ENCODE measurements at places on chromosomes 6 and 20.

DNA sequence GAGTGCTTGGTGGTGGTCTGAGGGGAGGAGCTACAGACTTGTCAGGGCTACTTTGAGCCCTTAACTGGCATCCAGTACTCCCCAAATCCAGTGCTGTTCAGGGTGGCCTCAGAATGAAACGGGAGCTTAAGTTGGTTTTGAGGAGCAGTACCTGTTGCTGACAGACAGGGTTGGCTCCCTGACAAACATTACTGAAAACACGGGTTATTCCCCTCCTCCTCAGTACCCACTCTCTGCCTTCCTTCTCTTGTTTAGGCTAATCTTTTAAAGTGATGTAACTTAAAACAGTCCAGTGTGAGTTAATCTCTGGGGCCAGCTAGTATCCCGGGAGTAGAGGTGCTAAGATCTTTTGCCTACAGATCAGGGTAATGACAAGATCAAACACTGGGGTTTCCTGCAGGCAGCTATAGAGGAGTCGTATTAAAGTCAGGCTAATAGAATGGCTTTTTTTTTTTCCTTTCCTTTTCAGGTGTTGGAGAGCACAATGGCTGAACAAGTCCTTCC is 3.7 kb downstream of the TNFAIP3 start:
- DNase-seq: no peak

- DNase-seq: no peak
Measured at GRCh38 chr6:1388630-1389368, 577 bp upstream of the FOXF2 start.

GRCh38 chr6:137490006-137490905 is 3.9 kb downstream of the OLIG3 start:
- no peak for DNase-seq

GRCh38 chr6:83590416-83590815 is 78.1 kb downstream of the PRSS35 start:
- peak; percentile 84 for DNase-seq

GRCh38 chr6:107870381-107870780 is 46.3 kb upstream of the SCML4 start:
- DNase-seq: peak; percentile 56

DNA sequence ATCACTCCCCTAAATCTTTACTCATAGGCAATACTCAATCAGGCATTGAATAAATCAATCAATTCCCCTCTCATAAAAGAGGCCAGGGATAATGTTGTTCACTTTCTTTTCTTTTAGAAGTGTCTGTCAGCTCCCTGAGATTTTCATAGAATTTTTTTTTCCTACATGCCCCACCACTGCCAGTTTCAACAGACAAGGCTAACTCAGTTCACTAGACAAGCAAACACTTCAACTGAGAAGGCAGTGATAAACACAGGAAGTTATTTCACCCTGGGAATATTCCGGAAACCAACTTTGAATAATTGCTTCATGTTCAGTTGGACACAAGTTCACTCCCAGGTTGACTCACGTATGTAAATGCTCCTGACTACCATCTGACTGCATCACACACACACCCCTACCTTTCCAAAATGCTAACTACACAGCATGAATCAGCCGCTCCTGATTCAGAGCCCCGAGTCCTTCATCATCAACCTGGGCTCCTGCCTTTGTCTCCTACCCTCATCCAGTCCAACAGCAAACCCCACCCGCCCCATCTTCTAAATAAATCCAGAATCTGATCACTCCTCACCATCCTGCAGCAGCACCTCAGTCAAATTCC is 143.9 kb downstream of the BCAS1 start:
- peak; percentile 98 for DNase-seq

DNA sequence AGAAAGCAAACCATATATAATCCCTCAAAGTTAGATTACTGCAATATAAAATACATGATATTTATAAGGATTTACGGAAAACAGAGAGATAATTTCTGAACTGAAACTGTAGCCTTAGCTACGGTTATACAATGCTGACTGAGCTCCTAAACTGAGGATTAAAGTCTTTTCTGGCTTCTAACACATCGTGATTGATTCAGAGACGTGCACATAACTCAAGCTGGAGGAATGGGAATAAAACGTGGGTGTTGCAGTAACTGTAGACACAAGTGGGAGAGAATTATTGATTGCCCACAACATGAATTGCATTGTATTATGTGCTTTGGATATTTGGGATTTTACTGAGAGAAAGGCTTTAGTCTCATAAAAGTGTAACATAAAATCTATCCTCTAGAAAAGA is 418.0 kb upstream of the OPRM1 start:
- no peak for DNase-seq

- peak; percentile 7 for DNase-seq
Measured at GRCh38 chr6:72650081-72650745, 28.3 kb downstream of the KCNQ5 start.

DNA sequence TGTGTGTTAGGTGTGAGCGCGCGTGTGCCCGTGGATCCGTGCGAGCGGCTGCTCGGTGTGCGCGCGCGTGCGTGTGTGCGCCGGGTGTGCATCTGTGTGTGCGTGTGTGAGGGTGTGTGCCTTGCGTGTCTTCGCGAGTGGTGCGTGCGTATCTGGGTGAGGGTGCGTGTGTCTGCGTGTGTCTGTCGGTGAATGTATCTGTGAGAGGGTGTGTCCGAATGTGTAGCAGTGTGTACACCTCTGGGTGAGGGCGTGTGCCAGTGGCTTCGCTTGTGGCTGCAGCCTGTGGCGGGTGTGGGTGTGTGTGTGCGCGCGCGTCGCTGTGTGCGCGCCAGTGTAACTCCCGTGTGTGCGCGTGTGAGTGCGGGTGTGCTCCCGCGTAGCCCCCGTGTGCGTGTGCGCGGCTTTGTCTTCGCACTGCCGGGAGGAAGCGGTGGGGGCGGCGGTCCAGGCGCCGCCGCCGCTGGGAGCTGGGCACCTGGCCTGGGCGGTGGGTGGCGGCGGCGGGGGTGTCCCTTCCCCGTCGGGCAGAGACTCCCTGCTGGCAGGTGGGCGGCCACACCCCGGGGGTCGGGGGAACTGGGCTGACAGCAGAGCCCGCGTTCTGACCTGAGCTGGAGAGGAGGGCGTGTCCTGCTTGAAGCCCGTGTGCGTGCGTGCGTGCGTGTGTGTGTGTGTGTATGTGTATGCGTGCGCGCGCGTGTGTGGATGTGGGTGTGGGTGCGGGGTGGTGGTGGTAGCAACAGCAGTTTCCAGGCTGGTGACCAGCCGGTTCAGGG is 61.3 kb upstream of the EPB41L1 start:
- DNase-seq: no peak

- no peak for DNase-seq
Measured at GRCh38 chr20:3659492-3660261, 3.5 kb downstream of the GFRA4 start.

- DNase-seq: no peak
Measured at GRCh38 chr6:89200706-89201215, 16.4 kb downstream of the GABRR1 start.

- no peak for DNase-seq
Measured at GRCh38 chr20:1336699-1337367, 7.9 kb upstream of the SDCBP2 start.

GRCh38 chr20:50450493-50450826 is 59.7 kb upstream of the PTPN1 start:
- no peak for DNase-seq

DNA sequence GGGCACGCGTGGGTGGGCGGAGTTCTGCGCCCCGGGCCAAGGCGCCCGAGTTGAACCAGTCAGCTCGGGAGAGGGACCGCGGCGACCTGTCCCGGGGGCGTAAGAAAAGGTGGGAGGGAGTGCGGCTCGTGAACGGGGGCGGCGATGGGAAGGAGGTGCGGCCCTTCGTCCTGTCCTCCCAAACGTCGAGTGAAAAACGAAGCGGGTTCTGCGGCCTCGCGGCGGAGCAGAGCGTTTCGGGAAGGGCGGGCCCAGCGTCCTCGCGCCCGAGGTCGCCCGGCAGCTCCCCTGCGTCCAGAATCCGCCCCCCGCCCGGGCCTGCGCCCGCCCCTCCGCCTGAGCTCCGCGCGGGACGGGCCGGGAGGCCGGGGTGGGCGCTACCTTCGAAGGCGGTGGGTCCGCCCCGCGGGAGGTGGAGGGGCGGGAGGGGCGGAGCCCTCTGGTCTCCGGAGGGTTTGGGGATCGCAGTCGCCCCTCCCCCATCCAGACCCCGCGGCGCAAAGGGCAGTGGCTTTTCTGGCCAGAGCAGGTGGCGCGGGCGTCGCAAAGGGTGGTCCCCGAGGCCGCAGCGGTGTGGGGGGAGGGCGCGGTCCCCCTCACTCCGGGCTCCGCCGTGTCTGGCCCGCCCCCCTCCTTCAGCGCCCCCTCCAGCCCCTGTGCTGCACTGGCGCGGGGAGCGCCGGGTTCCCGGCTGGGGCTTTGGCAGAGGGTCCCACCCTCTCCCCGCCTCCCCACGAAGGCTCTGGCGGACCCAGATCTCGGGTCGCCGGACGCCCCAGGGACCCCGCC is 838 bp downstream of the STMN3 start:
- DNase-seq: no peak

DNA sequence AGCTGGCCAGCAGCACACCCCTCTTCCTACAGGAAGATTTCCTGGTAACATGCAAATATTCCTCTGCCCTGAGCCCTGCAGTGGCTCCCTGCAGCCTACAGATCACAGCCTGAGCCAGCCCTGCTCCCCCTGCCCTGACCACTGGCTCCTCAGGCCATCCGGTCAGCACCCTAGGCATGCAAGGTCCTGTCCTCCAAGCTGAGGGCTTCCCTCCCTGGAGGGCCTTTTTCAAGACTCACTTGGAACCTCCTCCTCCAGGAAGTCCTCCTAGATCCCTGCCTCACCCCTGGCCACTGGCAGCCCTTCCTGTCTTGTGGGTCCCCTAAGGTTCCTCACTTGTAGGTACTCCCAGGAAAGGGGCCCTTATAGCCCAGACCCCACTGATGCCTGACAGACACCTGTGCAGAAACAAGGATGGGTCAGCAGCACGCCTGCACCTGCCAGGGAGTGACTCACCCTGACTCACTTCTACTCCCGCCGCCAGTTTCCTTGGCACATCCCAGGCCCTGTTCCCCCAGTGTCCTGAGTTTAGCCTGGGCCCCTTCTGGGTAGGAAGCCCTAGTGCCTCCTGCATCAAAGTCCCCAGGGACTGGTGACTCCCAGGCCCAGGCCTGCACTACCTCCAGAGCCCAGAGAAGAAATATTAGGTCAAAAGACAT is 3.2 kb downstream of the SLC4A11 start:
- peak; percentile 59 for DNase-seq

- DNase-seq: peak; percentile 67
Measured at GRCh38 chr20:407953-408842, at the start of gene RBCK1. Gene RBCK1, plus strand, starts transcription at chr20:408299. Its CDS starts 459 bp downstream, at chr20:408758.

DNA sequence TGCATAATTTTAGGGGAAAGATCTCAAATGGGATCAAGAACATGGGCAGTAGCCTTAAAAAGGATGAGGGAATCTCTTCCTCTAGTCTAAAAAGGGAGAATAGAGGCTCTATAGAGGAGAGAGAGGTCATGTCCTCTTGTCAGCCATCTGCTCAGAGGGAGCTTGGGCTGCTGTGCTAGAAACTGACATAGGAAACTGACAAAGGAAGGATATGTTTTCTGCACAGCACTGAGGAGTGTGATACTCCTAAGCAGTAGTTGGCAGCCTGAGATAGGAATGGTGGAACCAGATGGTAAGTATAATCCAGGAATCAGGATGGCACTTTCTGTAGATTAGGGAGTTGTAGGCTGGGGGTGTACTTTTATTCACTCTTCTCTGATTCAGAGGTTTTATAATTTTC is 59.2 kb downstream of the PTPRA start:
- no peak for DNase-seq

- DNase-seq: peak; percentile 43
Measured at GRCh38 chr20:18984238-18985200, 170.9 kb downstream of the SCP2D1 start.

DNA sequence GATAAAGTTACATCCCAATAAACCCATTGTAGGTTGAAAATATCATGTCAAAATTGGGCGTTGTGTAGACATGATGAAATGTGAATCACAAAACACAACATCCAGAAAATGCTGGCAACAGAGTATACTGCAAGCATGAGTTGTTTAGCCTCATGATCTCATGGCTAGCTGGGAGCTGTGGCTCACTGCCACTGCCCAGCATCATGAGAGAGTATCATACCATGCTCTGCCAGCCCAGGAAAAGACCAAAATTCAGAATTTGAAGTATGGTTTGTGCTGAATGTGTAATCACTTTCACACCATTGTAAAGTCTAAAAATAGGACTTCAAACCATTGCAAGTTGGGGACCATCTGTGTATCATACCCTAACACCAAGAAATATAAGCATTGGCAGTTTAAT is 45.2 kb upstream of the SMAP1 start:
- DNase-seq: peak; percentile 15

- peak; percentile 65 for DNase-seq
Measured at GRCh38 chr20:17664025-17664633, 17.9 kb downstream of the RRBP1 start.

DNA sequence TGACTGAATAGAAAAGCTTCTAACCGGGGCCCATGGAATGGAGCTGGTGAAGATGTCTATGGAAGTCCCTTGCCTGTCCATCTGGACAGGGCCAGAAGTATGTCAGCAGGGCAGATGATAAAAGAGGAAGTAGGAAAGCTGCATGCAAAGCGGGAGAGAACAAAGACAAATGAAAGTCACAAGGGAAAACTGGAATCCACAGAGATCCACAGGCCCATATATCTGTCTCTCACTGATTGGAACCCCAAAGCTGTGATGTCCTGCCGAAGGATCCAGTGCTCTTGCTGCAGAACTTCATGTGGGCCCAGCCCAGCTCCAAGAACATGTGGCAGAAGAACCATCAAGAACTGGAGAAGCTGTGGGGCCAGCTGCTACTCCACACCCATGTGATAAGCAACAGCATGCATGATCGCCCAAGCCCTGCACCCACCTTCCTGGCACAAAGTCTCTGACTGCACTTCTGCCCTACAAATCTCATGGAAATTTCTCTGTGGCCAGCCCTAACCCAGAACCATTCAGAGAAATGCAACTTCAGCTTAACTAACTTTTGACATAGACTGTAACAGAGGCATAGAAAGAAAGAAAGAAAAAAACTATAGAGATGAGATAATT is 716.0 kb downstream of the KIF16B start:
- DNase-seq: no peak

DNA sequence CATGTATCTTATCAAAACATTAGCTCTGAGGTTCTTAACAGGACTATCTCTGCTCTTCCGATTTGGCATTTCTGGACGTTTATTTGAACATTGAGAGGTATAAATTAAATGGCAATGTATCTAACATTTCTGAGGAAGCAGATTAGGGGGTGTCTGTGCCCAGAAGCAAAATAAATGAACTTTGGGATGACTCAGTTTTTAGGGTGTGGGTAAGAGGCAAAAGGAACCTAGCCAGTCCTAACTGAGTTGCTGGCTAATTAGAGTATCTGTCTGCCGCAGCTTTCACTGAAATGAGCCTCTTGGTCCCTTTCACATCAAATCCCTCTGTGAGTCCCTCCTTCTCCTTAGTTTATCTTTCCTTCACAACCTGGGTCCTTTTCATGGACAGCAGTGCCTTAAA is 1.1 kb downstream of the RNF144B start:
- no peak for DNase-seq

Data from fibroblast of mammary gland (primary cell).